GM12864 (cell line): ENCODE measurements at places on chromosomes 6 and 20.

DNA sequence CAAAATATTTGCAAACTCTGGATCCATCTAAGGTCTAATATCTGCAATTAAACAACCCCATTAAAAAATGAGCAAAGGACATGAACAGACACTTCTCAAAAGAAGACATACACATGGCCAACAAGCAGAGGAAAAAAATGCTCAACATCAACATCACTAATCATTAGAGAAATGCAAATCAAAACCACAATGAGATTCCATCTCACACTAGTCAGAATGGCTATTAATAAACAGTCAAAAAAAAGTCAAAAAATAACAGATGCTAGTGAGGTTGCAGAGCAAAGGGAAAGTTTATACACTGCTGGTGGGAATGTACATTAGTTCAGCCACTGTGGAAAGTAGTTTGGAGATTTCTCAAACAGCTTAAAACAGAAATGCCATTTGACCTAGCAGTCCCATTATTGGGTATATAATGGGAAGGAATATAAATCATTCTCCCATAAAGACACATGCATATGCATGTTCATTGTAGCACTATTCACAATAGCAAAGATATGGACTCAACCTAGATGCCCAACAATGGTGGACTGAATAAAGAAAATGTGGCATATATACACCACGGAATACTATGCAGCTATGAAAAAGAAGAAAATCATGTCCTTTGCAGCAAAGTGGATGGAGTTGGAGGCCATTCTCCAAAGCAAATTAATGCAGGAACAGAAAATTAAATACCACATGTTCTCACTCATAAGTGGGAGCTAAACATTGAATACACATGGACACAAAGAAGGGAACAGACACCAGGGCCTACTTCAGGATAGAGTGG lies 9.1 kb downstream of the ZNFX1 start:
- no peak for DNase-seq

DNA sequence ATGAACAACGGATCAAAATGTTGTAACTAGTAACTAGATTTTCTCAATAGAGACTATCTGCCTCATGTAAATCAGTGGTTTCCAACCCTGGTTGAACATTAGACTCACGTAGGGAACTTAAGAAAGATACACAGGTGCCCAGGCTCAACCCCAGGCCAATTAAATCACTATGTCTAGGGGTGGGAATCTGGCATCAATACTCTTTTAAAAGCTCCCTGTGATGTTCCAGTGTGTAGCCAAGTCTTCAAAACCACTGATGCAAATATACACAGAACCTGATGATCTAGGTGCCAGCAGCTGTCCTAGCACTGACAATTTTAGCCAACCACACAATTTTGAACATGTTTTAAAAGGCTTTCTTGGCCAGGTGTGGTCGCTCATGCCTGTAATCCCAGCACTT lies 128.7 kb downstream of the TBC1D32 start:
- no peak for DNase-seq

- no peak for DNase-seq
Observed at GRCh38 chr6:71107911-71108420, 151.1 kb upstream of the B3GAT2 start.

DNA sequence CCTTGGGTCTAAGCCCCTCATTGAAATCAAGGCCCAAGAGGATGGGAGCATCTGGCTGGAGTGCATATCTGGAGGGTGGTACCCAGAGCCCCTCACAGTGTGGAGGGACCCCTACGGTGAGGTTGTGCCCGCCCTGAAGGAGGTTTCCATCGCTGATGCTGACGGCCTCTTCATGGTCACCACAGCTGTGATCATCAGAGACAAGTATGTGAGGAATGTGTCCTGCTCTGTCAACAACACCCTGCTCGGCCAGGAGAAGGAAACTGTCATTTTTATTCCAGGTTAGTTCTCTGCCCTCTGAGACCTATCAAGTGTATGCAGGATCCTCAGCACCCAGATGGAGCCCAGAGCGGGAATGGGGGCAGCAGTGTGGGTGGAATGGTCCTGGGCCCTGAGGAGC lies 5.1 kb downstream of the BTN2A2 start:
- no peak for DNase-seq

DNA sequence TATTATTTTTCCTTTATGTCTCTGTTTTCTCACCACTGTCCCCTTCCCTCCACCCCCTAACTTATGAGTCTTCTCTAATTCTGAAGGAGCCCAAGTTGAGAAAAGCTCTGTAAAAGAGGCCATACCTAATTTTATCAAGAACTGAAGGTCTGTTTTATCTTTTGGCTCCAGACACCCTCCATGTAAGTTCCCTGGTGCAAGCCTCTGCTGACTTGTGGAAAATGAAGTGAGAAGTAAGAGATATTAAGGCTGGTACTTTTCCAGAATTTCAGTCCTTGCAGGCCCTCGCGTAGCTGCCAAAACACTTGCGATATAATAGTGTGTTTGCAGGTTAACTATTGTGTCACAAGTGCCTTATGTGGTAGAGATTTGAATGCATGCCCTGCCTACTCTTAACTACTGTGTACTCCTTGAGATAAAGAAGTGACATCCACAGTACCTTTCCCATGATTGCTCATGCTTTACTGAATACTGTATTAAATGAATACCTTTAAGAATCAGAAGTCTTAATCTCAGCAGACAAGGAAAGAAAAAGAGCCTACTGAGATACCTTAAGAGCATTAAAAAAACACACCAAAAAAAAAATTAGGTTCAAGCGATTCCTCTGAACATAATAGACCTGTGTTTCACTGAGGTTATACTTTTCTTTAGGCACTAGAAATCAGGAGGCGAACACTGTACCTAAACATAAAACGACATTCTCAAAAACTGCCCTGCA lies 143.6 kb upstream of the ZNF184 start:
- DNase-seq: no peak

DNA sequence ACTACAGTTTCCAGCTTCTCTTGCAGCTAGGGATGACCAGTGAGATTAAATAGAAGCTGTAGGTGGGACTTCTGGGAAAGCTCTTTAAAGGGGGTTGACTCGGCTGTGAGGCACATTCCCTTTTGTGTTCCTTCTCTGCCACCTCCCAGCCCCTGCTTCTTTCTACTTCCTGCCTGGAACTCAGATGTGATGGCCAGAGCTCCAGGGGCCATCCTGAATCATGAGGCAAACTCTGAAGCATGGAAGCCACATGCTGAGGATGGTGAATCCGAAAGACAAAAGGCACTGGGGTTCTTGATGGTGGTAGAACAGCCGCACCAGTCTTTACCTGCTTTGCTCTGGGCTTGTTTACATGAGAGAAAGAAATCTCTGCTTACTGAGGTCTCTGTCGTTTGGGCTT lies 9.1 kb downstream of the CEBPB start:
- no peak for DNase-seq

- DNase-seq: no peak
Observed at GRCh38 chr20:62938105-62938888, at the start of gene GID8. Gene GID8 (plus strand): TSS chr20:62938147. CDS start chr20:62941503, 3,356 bp downstream.

DNA sequence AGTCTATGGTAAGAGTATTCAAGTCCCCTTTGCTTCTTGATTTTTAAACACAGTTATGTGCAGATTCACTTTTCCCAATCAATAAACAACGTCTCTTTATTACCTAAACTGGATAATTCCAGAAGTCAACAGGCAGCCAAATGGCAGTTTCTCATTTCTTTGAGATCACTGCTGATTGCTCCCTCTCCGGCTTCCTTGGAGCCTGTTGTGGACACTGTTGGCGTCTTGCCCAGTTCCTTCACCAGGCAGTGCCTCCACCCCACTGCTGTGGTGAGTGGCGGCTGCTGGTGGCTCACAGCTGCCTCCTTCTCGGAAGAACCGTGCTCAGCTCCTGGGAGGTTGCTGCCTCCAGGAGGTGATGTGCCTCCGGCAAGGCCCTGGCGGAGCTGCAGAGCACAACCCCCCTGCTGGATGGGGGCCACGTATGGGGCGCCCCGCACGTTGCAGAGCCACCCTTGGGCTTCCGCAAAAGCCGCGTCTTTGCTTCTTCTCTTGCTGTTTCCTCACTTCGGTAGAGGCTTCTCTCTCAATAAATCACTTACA lies 105.1 kb upstream of the CNKSR3 start:
- DNase-seq: no peak

GRCh38 chr6:161804838-161805237 lies 531.0 kb upstream of the AGPAT4 start:
- DNase-seq: no peak

DNA sequence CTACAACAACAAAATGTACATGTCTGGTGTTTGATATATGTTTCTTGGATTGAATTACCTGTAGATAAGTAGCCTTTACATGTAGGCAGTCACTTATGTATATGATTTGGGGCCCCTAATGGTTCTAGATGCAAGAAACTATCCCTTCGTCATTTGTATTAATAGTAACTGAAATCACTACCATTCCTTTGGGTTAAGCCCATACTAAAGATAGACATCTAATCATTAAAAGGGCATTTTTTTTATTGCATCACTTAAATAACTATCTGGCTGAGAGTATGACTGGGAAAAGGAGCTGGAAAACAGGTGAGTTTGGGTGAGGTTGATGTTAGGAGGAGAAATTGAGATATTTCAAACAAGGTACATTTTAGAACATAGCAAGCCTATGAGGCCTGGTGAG lies 213.5 kb upstream of the PLN start:
- DNase-seq: no peak

GRCh38 chr6:41901882-41902519 lies 6.8 kb upstream of the USP49 start:
- DNase-seq: no peak

- no peak for DNase-seq
Observed at GRCh38 chr6:107780226-107780625, 43.9 kb downstream of the SCML4 start.

GRCh38 chr6:74015427-74015826 lies 319.4 kb downstream of the CD109 start:
- no peak for DNase-seq

DNA sequence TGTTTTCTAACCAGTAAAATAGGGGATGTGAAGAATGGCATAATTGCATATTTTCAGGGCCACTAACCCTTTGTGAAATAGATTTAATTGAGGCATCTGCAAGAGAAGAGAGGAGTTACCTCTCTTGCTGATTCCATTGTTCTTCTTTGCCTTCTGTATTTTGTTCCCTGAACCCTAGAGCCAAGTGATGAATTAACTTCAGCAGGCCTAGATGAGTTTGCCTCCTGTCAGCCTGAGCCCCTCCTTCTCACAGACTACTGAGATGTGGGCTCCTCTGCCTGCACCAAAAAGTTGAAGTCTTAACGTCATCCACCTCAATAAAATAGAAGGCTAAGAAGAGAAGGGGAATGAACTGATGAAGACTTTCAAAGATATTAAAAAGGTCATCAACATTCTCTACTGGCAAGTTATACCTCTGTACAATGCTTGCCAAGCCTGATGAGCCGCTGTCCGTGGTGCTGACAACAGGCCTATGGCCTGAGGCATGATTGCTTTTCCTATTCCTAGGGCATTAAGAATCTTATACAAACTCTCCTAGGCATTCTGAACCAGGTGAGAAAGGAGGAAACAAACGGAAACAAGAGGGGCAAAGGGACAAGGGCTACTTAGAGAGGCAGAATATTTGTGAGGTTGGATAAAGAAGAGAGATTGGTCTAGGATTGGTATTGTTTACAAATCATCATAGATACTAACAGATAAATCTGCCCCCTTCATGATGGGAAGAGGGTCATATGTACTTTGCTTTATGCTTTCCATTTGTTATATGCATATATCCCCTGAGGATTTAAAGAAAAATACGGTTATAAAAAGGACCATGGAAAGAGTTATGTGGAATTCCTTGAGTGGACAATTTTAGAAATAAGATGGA lies 46.8 kb downstream of the CD24 start:
- DNase-seq: no peak

GRCh38 chr20:17971300-17972013 lies 2.6 kb downstream of the MGME1 start:
- DNase-seq: no peak

- no peak for DNase-seq
Observed at GRCh38 chr20:63663332-63664066, 5.4 kb downstream of the RTEL1 start.

DNA sequence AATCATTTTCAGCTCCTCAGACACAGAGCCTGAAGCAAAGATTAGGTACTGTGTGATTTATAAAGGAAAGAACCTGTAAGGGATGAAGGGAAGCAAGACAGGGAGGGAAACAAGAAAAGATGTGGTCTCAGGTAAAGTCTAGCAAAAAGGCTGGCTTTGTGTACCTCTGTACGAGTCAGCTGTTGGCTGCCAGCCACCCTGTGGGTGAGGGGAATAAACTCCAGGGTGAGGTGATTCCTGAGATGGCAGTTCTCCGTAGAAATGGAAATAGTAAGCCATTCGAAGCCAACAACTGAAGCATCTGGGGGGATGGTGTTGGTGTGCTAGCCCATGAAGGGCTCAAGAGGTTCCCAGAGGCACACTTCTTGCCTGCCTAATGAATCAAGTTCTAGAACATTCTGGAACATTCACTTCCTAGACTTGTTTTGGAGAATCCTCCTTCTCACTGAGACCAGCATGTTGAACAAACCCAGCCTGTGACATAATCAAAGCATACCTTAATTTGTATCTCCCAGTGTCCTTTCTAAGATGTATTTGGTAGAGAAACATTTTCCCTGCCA lies 10.6 kb upstream of the TTPAL start:
- no peak for DNase-seq

- peak; percentile 2 for DNase-seq
Observed at GRCh38 chr6:9412951-9413559, 977.7 kb upstream of the SLC35B3 start.

- DNase-seq: no peak
Observed at GRCh38 chr6:102820098-102820497, 1426.6 kb downstream of the GRIK2 start.

DNA sequence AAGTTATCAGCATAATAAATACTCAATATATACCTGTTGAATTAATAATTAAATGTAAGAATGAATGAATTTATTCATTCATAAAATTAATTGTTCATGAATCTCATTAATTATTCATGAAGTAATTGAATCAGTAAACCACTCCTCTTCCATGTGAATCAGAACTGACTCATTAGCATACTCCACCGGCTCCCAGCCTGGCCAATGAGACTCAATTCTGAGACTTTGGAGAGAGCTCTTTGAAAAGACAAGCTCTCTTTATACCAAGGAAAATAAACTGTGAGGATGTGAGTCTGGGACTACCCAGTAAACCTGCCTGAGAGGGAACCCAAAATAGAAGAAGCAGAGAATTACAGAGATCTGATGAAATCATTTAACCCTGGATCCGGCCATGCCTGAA lies 8.4 kb upstream of the SLC2A10 start:
- DNase-seq: no peak

DNA sequence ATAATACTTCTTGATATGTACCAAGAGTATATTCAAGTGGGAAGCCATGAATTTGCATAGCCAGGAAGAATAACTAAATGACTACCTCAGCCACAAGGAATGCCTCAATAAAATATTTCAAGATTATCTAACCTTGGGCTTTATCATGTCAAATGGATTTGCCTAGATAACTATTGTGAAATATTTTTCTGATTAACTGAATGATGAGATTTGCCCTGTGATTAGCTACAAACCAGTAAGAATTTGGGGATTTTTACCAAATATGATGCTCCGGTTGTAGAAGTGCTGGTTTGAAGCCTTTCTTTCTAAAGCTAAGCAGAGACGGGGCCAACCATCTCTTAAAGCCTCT lies 125.6 kb upstream of the LAMP5 start:
- DNase-seq: no peak

DNA sequence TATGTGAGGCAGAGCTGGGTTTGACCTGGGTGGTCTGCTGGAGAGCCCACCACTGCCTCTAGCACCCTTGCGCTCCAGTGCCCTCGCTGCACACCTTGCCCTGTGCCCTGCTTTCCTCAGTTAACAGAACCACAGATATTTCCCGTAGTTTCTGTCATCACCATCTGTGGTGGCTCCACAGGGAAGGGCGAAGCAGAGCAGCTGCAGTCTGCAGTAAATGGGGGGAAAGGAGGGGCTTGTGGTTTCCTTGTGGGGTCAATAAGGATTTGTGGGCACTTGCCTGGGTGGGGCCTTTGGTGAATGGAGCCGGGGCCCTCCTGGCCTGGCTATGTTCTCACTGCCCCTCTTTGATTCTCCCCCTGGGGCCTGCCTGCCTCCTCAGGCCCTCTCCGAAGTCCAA lies 21.2 kb upstream of the CCDC167 start:
- no peak for DNase-seq
